PC-3 (cell line): ENCODE measurements at places on chromosomes 11 and 22. TPM values are rescaled to one million over a fixed set of nuclear protein-coding genes. Genes with fewer than 3 reads are reported as not detected.

APLNR gene
- not detected in 2 replicates for total RNA-seq

MN1 gene
- 2.7 and 3.1 TPM in 2 replicates for total RNA-seq

LRRC32 gene
- not detected in 2 replicates for total RNA-seq

KDM4D gene
- total RNA-seq: 2.7 and 4.1 TPM in 2 replicates

YPEL4 gene
- total RNA-seq: not detected in 2 replicates

SCN4B gene
- total RNA-seq: not detected in 2 replicates

OR8I2 gene
- total RNA-seq: not detected in 2 replicates

RBMXL2 gene
- total RNA-seq: 0.15 TPM in 1 of 2 replicates, not detected in the other

OSM gene
- not detected in 2 replicates for total RNA-seq

SHANK2 gene
- 33.2 and 45.0 TPM in 2 replicates for total RNA-seq

FIBIN gene
- total RNA-seq: not detected in 2 replicates

APOA5 gene
- not detected in 2 replicates for total RNA-seq

ESAM gene
- 10.4 and 10.8 TPM in 2 replicates for total RNA-seq

PGA4 gene
- not detected in 2 replicates for total RNA-seq

TEX54 gene
- total RNA-seq: not detected in 2 replicates

CRYAB gene
- not detected in 2 replicates for total RNA-seq

APOBEC3A gene
- total RNA-seq: not detected in 2 replicates

ACR gene
- not detected in 2 replicates for total RNA-seq

HIPK3 gene
- 19.4 and 28.1 TPM in 2 replicates for total RNA-seq

PKDREJ gene
- total RNA-seq: not detected in 2 replicates
